ENCODE measurements at places on chromosomes 5 and 9.

DNA sequence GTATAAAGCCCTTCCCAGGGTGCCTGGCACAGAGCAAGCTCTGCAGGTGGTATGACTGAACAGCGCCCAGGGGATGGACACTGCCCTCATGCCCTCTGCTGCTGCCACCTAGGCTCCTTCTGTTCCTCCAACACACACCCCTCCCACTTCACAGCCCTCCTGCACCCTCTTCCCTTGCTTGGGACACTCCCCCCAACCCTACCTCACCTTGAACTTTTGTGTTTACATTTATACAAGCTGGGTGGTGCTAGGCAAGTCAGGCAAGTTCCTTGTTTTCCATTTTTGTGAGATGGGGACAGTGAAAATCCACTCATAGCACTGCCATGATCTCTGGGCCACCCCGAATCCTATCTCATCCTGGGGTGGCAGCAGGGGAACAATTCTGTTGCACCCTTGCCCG lies 18.8 kb upstream of the CORO2A start:
- DNase-seq, result no peak

GRCh38 chr9:109206670-109207069 lies 39.6 kb upstream of the FRRS1L start:
- DNase-seq, result no peak

- no peak for DNase-seq
Measured at GRCh38 chr9:125884218-125884595, 137.0 kb downstream of the PBX3 start.

- DNase-seq, result no peak
Measured at GRCh38 chr5:34651791-34652190, 4.3 kb upstream of the RAI14 start.

GRCh38 chr5:39257554-39257953 lies 38.2 kb upstream of the FYB1 start:
- no peak for DNase-seq

DNA sequence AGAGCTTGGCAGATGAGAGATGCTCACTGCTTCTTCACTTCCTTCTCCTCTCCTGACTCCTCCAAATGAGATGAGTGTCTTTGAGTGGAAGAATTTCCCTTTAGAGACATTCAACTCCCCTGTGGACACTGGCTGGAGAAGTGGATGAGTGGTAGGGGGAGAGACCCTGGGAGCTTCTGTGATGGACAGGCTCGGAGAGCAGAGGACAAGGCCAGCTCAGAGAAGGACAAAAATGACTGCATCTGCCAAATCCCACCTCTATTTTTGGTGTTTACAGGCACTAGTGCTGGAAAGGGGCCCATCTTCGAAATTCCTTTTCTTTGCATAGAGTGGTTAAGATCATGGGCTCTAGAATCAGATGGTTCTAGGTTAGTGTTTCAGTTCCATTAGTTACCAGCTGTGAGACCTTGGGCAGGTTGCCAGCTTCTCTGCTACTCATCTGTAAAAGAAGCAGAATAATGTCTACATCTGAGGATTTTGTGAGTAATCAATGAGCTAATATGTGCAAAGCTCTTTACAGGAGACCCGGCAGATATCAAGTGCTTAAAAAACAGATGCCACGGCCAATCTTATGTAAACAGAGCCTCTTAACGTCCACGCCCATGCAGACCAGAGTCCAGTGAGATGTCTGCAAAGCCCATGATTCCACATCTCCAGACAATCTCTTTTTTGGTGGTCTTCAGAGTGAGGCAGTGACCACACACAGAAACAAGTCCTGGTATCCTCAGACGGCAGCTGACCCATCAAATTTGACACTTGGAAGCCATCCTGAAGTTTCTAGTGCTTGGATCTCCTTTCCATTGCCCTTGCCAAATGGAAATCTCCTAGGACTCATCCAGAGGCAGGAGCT lies 13.6 kb upstream of the COL27A1 start:
- DNase-seq, result no peak

DNA sequence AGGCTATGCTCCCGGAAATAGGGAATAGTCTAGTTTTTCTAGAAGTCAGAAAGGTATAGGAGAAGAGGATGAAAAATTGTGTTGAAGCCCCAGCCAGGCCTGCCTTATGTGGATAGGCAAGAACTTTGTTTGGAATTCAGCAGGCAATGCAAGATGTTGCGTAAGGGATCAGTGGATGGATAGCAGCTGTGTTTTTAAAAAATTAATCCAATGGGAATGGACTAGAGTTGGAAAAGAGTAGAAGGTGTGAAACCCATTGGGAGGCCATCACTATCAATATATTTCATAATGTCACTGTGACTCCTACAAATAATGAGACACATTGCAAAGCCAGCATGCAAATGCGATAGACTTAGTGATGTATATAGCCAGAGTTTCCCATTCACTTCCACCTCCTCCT lies 281.9 kb downstream of the MARCHF11 start:
- DNase-seq, result no peak

GRCh38 chr5:84623019-84623418 lies 238.3 kb upstream of the EDIL3 start:
- no peak for DNase-seq

- DNase-seq, result no peak
Measured at GRCh38 chr5:124402144-124402581, 344.3 kb downstream of the ZNF608 start.

- DNase-seq, result no peak
Measured at GRCh38 chr9:36250079-36250478, 8.2 kb downstream of the GNE start.

DNA sequence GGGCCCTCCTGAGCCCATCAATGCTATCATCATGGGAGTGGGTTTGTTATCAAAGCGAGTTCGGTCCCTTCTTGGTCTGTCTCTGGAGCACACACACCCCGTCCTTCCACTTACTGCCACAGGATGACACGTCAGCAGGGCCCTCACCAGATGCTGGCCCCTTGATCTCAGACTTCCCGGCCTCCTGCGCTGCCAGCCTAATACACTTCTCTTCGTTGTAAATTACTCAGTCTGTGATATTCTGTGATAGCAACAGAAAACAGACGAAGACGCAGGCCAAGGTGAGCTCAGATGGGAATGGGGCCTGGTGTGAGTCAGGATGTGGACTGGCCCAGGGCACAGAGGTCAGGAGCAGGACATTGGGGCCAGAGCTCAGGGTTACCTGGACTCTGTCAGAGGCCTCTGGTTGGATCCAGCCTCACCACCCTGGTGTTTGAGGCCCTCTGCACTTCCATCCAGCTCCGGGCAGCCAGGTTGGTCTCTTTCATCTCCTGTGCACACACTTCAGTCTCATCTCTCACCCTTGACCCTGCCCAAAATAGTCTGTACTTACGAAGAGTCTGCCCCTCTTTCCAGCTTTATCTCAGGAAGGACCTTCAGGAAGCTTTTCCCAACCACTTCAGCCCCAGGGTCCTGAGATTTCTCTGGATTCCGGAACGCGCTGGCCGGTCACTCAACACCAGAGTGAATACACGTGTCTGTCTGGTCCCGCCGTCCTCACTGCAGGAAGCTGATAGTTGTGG lies 26.0 kb upstream of the CNOT6 start:
- DNase-seq, result no peak

GRCh38 chr9:136690104-136690805 lies 3.0 kb upstream of the AGPAT2 start:
- DNase-seq, result no peak

DNA sequence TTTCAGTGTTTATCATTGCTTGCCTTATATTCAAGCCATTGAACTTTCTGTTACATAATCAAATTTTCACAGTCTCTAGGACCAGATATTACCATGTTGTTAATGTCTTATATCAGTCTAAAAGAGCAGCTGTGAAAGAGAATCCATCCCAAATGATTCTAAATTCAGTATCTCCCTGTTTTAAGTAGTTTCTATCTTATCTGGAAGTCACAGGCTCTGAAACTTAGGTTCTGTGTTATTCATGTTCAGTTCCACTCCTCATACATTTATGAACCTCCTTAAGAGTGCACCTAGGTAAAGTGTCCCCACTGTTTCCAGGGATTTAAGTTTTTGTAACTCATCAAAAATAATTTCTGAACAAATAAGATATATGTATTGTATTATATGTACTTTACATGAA lies 9.7 kb downstream of the LYRM7 start:
- no peak for DNase-seq

GRCh38 chr9:125851979-125852378 lies 104.8 kb downstream of the PBX3 start:
- DNase-seq, result no peak

DNA sequence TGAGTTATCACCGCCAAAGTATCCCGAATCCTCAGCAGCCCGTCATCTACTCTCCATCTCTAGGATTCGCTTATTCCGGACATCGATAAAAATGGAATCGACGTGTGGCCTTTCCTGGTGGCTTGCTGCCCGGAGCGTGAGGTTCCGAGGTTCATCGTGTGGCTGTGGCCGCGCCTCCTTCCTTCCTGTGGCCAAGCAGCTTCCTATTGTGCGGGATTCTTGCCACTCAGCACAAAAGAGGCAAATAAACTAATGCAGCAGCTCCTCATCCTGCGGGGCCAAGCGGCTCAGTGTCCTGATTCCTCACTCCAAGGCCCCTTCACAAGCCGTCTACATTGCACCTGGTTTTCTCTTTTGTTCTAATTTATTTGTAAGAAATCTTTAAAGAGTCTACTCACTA lies 800.9 kb downstream of the CDH9 start:
- no peak for DNase-seq

DNA sequence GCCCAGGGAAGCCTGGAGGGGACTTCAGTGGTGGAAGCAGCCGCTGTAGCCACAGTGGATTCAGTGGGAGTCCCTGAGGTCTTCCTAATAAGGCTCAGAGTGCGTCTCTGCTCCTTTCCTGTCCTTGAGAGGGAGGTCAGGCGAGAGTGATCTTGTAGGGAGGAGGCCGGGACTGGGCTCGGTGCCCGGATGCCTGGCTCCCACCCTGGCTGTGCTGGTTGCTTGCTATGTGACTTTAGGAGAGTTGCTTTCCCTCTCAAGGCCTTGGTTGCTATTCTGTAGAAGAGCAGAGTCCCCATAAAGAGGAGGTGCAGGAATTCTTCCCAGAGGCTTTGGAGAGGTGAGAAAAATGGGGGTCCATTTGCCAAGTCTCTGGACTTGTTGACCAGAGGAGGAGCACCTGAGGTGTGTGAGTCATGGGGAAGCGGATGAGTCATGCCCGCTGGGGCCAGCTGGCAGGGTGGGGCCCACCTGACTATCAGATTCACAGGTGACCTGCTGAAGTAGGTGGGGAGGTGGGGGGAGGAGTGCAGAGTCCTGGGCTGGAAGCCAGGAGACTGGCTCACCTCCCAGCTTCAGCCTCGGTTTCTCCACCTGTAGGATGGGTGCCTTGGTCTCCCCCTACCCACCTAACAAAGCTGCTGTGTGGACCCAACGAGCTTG lies 13.8 kb downstream of the GSN start:
- no peak for DNase-seq

GRCh38 chr5:4700069-4700468 lies 440.1 kb upstream of the ADAMTS16 start:
- DNase-seq, result peak; percentile 40

- DNase-seq, result no peak
Measured at GRCh38 chr5:134833340-134834032, 12.3 kb upstream of the C5orf24 start.

GRCh38 chr9:133762488-133763271 lies 24.5 kb upstream of the SARDH start:
- no peak for DNase-seq

DNA sequence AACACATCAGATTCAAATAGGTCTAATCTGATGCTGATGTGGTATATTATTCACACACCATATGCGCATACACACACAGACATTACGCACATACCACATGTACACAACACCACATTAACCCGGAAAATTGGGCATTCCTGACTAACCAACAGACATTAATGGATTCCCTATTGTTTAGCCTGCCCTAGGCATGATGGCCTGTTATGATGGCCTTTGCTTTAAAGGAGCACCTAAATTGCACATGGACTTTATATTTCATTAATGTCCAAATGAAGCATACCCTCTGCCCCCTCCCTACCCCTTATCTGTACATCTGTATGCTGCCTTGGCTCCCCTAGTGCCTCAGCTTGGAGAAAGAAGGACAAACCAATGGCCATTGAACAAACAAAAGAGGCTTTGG lies 127.7 kb upstream of the PRLR start:
- no peak for DNase-seq

- DNase-seq, result no peak
Measured at GRCh38 chr5:126348855-126349635, 74.2 kb upstream of the GRAMD2B start.

DNA sequence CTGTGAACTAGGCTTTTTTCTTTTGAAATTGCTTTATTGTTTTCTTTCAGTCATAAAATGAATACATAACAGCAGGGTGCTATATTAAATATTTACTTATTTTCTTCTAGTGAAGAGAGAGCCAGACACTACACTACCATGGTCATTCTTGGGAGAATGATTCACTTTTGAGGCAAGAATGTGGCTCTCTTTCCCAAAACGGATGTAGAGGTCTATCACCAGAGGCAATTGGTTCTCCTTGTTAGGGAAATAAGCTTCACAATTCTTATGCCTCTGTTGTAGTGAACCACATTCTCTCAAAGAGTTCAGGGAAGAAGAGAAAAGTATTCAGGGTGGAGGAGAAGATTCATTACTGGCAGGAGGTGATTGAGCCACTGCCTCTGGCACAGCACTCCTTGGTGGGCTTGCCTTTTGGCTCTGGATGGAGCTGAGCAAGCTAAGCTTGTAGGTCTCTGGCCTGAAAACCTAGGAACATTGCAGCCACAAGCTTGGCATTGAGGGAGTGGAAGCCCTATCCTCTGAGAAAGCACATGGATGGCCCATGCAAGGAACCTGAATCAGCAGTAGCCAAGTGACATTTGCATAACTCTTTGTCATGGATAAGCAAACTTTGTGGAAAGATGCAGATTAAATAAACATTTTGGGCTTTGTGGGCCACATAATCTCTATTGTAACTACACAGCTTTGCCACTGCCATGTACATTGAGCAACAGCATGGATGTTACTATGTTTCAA lies 179.0 kb upstream of the TNC start:
- no peak for DNase-seq

DNA sequence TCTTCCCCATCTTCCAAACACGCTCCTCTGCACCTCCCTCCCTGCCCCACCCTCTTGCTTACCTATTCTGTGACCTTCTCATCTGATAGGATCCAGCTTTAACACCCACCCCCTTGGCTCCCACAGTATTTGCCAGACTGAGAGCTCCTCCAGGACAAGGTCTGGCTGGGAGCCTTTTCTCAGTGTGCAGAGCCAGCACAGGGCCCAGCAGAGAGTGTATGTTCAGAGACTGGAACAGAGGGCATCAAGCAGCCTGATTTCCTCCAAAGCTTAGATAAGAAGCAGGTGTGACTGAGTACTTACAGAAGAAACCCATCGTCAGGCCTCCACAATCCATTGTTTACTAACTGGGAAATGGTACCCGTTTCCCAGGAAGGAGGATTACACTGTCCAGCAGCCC lies 26.6 kb downstream of the LHX6 start:
- DNase-seq, result no peak

GRCh38 chr9:120014796-120015195 lies 565.2 kb downstream of the CDK5RAP2 start:
- DNase-seq, result no peak
